Effector CD4-positive, alpha-beta T cell (primary cell): ENCODE measurements at places on chromosomes 3 and 15.

- no peak for DNase-seq
Measured at GRCh38 chr3:112579697-112580096, 17.9 kb downstream of the SLC35A5 start.

- no peak for DNase-seq
Measured at GRCh38 chr15:74315626-74316025, 51.8 kb downstream of the CYP11A1 start.

GRCh38 chr3:196600359-196600758 lies 31.9 kb downstream of the FBXO45 start:
- DNase-seq: no peak

- no peak for DNase-seq
Measured at GRCh38 chr3:14213066-14213774, 34.6 kb downstream of the LSM3 start.

DNA sequence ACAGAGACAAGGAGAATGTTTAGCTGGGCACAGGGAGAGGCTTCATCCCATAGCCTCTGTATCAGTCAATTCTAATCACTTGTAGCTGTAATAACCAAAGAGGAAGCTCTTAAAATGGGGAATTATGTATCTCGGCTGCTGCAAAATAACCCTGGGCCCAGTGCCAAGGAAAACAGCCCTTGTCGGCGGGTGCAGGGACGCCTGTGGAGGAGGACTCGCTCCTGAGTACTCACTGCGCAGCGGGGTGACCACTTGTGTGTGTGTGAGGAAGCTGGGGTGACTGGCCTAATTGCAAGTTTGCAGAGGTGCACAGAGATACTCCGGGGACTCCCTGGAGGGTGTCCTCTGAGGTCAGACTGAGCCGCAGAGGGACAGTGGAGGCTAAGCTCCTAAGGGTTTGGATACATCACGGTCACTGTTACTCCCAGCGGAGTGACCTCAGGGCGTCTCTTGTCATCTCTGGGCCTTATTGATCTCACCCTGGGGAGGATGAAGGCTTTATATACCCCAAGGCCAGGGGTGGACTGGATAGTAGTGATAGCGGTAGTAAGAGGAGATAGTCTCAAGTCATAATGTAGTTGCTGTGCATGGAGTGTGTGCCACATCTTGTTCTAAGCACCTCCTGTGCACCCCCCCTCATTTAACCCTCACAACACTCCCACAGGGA lies 37.2 kb downstream of the SLC6A6 start:
- no peak for DNase-seq

DNA sequence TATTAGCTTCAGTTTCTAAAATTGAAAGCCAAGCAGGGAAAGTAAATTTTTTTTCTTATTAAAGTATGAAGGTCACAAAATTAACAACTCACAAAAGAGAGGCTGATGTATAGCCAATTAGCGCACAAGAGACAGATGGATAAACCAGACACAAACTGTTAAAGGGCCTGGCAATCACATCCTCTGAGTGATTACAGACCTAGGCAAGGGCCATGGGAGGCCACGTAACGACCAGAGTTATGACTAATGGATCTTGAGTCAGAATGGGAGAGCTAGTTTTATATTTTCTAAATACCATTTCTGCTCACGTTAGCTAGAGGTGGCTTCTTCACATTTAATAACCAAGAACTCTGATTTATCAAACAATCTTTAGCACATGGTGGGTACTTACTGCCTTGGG lies 17.8 kb upstream of the SCAMP5 start:
- no peak for DNase-seq

DNA sequence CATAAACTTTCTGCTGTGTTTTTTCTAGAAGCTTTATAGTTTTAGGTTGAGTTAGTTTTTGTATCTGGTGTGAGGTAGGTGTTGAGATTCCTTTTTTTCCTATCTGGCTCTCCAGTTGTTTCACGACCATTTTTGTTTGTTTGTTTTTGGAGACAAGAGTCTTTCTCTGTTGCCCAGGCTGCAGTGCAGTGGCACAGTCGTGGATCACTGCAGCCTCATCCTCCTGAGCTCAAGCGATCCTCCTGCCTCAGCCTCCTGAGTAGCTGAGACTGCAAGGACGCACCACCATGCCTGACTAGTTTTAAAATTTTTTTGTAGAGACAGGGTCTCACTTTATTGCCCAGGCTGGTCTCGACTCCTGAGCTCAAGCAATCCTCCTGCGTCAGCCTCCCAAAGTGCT lies 20.6 kb downstream of the RNF111 start:
- DNase-seq: no peak

DNA sequence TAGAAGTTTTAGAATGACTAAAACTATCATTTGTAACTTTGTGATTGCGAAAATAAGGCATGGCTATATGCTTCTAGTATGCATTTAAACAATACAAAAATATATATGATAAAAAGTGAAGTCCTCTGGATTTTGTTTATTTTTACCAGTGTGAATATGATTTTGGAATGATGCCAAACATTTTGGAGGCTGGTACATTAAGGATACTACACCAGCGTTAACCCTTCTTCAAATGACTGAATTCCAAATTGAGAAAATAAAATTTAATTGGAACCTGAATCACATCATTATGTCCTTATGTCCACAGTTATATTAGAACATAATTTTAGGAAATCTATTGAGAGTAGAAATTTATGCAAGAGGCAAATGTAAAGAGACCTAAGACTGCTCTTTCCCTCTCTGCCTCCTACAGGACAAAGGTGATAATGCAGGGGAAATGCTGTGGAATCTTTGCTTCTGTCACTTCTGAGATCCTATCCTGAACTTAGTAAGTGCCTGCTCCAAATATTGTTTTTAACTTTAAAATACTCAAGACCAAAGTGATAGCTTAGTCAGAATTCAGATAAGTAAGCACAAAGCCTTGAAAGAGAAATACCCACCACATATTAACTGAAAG lies 121.1 kb upstream of the NANOGP8 start:
- DNase-seq: no peak

DNA sequence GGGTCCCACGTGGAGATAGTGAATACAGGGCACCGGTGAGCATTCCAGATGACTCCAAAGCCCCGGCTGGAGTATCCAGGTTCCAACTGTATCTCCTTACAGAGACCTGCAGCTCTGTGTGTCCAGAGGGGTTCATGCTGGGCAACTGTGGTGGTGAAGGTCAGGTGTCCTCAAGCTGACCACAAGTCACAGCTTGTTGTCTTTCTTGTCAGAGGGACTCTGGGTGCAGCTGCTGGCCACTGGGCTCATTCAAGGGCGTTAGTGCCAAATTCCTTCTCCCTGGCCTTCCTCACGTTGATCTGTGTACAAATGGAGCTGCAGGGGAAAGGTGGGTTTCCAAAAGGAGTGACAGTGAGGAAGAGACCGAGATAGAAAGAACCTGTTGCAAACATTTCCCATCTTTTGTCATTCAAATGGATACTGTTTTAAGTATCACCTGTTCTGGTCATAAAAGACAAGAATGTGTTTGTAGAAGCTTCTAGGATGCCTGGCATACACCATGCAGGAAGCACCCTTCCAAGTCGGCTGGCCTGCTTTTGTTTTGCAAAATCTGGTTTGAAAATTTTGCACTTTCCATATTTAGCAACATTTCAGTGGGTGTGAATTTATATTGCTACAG lies 52.5 kb downstream of the CEMIP start:
- no peak for DNase-seq

DNA sequence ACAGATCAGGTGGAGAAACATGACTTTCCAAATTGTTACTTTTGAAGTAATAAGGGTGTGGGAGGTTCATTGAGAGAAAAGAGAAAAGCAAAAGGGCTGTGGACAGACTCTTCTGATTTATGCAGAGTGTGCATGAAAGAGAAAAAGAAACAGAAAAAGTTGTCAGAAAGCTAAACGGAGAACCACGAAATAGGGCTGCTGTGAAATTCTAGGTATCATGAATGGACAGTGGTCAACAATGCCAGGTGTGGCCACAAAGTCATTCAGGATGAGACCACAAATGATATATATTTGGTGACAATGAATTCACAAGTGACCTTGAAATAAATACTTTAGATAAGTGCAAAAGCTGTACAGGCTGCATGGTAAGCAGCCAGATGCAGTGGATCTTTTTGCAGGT lies 170.1 kb downstream of the IL5RA start:
- DNase-seq: no peak
